ENCODE measurements at places on chromosomes 5 and 9. TPM values are rescaled to one million over a fixed set of nuclear protein-coding genes. Genes with fewer than 3 reads are reported as not detected.

The CATSPER3 gene
- polyA plus RNA-seq: 1.1 TPM

The RNF20 gene
- polyA plus RNA-seq: 53.5 TPM

The SLCO6A1 gene
- polyA plus RNA-seq: not detected

The FOXI1 gene
- not detected for polyA plus RNA-seq

The WHRN gene
- 12.7 TPM for polyA plus RNA-seq

The ORM2 gene
- 0.46 TPM for polyA plus RNA-seq

The EFNA5 gene
- polyA plus RNA-seq: 28.3 TPM

The UGT3A1 gene
- 0.11 TPM for polyA plus RNA-seq

The GPR151 gene
- polyA plus RNA-seq: not detected

The PHF24 gene
- 0.35 TPM for polyA plus RNA-seq

The SAXO1 gene
- 0.20 TPM for polyA plus RNA-seq

The BHMT2 gene
- 1.8 TPM for polyA plus RNA-seq

The INSL4 gene
- polyA plus RNA-seq: not detected

The SPATA31D4 gene
- polyA plus RNA-seq: not detected

The PRSS3 gene
- polyA plus RNA-seq: not detected

The TRUB2 gene
- polyA plus RNA-seq: 32.6 TPM

The PELO gene
- polyA plus RNA-seq: 25.4 TPM

The KCNIP1 gene
- 4.9 TPM for polyA plus RNA-seq

The FBXO4 gene
- polyA plus RNA-seq: 16.0 TPM

The CCNO gene
- 3.7 TPM for polyA plus RNA-seq
